SK-N-MC (cell line): ENCODE measurements at places on chromosomes 1 and 21.

GRCh38 chr1:183303901-183304300 lies 114.3 kb downstream of the NMNAT2 start:
- DNase-seq: no peak

DNA sequence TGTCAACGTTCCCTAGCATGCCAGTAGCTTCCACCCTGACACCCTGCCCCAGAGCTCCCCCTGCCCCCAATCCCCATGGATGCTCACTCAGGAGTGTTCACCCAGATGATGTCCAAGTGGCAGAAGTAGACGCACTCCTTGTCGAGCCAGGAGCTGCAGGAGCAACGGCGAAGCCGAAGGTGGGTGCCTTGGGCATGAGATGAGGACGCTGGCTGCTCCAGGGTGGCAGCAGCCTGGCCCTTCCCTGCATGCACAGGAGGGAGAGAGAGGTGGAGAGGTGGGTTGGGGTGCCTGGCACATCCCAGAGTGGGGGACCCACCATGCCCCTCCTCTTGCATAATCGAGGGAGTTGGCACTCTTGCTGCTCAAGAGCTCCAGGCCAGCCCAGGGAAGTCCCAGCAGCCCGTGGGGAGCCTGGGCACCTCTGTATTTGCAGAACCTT lies 502 bp downstream of the EDN2 start:
- DNase-seq: no peak

DNA sequence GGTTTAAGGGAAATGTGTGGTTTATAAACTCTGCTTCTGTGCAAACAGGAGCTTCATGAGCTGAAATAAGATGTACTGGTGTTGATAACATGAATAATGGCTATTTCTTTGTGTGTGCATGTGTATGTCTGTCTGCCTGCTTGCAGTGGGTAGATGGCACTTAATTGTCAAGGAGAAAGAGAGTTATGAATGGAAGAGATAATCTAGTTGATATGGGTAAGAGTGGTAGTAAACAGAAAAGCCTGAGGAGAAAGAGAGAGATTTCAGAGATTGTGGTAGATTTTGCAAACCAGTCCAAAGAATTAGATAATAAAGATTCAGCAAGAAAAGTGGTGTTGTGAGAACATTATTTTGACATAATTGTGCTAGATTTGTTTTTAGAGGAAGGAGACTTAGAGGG lies 7.7 kb downstream of the SUCO start:
- no peak for DNase-seq

DNA sequence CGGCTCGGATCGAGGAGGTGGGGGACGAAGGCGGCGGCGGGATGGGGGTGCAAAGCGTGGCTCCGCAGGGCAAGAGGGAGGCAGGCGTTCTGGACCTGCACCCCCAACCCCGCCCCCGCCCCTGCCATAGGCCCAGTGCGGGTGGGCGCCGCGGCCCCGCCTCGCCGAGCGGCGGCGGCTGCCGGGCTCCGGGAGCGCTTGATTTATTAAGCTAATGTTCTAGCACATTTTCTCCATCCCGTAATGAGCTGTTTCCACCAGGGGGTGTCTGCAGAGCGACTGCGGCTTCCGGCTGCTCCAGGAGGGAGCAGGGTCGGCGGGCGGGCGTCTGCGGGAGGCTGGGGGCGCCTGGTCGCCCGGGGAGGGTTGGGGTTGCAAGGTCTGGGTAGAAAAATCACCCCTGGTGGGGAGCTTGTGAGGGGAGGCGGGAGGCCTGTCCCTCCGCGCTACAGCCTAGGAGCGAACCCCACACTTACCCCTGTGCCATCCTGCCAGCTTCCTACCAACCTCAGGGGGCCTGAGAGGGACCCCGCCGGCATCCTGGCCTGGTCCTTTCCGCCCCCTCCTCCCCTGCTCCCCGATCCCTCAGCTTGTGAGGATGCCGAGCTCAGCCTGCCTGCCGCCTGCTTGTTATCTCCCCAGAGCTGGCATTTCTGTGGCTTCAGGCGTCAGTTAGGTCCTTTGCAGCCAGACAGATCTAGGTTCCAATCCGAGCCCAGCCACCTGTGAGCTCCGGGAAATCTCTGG lies 48.5 kb upstream of the ACOT11 start:
- DNase-seq: no peak

DNA sequence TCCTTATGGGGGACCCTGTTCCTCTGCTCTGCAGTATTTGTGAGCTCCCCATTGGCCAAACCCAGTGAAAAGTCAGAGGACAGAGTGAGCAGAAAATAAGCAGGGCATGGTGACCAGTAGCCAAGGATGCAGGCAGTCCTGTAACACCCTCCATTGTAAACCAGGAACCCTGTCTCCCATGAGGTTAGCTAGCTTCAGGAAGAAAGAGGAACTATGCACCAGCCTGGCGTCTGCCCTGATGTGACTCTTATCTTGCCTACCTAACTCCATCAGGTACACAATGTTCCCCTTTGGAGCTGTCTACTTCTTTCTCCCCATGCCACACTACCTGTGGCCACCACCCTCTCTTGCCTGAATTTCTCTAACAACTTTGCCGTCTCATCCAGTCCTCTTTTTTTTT lies 119.2 kb downstream of the LRIG2 start:
- DNase-seq: no peak

DNA sequence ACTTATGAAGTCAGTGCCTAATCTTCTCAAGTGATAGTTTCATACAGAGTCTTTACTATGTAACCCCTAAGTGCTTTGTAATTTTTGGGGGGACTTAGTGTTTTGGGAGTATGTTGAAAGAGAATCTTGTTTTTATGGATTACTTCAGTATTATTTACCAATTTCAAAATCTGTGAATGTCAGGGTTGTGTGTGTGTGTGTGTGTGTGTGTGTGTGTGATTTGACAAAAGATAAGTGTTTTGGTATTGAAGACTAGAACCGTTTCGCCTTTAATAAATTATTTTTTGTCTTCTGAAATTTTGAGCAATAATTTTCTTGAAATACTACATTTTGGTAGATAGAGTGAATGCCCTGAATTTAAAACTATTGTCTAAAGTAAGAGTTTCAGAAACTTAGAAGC lies 5.8 kb downstream of the MAGI3 start:
- DNase-seq: no peak

DNA sequence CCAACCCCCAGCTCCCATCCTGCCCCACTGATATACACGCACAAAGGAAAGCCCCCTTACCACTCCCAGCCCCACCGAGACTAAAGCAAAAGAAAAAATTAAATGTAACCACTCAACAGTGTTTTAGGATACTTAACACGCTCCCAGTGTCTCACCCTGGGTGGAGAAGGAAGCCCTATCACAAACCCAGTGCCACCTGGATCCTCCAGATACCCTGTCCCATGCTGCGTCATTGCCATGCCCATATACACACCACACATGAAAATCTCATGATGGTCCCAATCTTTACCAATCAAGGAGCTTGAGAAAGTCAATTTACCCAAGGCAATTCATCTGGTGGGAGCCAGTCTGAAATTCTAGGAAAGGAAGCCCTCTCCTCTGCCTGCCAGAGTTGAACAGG lies 11.2 kb downstream of the KIAA1614 start:
- DNase-seq: no peak

- DNase-seq: no peak
Observed at GRCh38 chr1:32798679-32799416, 18.3 kb downstream of the YARS1 start.

DNA sequence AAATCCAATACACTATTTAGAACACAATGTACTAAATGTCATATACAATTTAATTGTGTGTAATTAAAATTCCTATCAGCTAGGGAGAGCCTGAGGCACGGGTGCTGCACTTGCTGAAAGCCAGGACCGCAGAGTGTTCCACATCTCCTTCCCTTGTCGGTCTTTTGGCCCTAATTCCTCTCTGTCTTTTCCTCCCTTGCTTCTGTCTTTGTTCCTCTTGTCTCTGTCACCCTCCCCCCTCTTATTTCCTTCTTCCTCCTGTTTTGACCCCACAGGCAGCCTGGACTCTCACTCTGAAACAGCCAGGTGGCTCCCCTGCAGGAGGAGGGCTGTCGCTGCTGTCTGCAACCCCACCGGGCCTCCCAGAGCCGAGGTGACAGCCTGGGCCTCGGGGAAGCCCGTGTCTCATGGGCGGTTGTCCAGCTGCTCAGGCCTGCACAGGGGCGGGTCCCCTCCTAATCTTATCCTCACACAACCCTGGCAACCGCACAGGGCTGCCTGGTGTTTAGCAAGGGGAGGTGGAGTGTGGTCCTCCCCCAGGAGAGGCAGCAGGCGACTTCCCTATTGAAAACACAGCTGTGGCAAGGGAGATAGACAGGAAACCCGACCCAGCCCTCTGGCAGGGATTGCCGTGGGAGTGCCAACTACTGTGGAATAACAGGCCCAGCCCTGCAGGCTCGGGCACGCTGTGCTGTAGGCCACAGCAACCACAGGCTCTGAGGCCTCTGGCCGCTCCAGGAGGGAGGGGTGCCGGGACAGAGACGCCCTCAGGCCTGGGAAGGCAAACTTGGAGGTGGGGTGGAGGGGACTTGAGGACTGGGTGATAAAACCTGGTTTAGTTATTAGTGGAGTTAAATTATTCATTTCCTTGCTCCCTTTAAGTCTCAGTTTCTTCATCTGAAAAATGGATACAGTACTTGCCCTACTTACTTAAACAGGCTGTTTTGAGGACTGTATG lies 68.8 kb upstream of the WDR26 start:
- DNase-seq: no peak

GRCh38 chr1:109790329-109790728 lies 26.6 kb upstream of the EPS8L3 start:
- DNase-seq: no peak

- no peak for DNase-seq
Observed at GRCh38 chr1:100449477-100449876, 88.5 kb upstream of the GPR88 start.

DNA sequence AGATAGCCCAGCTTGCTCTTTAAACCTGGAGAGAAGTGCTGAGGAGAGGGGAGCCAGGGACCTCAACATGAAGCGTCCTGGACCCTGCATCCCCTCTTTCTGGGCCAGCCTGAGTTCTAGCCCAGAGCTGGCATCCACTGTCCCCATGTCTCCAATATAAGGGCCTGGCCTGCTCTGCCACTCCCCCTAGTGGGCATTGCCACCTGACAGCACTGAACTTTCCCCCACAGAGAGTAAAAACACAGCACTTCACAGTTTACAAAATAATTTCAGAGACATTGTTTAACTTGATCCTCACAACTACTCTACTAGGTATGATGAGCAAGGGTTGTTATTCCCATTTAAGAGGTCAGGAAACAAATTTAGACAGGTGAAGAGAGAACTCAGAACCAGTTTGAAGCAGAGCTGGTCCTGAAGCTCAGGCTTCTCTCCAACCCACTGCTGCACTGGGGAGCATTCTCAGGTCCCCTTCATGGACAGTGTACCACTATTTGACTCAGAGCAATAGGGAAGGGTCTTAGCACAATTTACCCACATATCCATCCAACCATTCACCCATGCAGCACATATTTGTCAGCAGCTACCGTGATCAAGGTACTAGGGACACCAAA lies 151.2 kb downstream of the DMRTA2 start:
- no peak for DNase-seq

DNA sequence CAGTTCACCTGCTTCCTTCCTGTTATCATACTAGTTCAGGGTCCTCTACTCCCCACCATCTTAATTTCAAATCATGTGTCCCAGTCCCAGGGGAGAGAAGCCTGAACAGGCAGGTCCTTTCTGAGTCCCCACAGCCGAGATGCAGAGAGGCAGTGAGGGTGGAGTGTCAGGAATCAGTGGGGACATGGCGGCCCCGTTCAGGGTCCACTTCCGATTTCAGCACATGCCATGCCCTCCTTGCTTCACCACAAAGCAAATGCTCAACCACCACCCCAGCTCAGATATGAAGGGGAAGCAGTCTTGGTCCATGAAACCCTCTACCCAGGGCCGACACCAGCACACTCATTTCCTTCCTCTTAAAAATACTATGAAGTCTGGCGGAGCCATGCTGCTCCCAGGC lies 5.2 kb upstream of the SEMA4A start:
- DNase-seq: no peak
